ENCODE measurements at places on chromosomes 6 and 20.

DNA sequence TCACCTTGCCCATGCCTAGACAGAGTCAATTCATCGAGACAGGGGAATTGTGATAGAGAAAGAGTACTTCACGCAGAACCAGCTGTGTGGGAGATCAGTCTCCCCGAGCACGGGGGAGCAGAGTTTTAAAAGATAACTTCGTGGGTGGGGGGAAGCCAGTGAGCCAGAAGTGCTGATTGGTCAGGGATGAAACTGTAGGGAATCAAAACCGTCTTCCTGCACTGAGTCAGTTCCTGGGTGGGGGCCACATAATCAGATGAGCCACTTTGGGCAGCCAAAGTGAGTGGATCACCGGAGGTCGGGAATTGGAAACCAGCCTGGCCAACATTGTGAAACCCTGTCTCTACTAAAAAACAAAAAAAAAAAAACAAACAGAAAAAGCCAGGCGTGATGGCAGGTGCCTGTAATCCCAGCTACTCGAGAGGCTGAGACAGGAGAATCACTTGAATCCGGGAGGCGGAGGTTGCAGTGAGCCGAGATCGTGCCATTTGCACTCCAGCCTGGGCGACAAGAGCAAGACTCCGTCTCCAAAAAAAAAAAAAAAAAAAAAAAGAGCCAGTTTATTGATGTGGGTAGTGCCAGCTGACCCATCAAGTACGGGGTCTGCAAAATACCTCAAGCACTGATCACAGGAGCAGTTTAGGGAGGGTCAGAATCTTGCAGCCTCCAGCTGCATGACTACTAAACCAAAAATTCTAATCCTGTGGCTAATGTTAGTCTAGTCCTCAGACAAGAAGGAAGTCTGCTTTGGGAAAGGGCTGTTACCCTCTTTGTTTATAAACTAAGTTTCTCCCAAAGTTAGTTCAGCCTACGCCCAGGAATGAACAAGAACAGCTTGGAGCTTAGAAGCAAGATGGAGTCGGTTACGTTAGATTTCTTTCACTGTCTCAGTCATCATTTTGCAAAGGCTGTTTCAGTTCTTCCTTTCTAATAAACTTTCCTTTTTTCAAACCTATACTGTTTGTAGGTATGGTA is 3.9 kb upstream of the TRIM39 start:
- DNase-seq = no peak

GRCh38 chr6:80234908-80235307 is 128.4 kb downstream of the BCKDHB start:
- DNase-seq = no peak

GRCh38 chr20:35992713-35993335 is 24.4 kb downstream of the CNBD2 start:
- DNase-seq = no peak

DNA sequence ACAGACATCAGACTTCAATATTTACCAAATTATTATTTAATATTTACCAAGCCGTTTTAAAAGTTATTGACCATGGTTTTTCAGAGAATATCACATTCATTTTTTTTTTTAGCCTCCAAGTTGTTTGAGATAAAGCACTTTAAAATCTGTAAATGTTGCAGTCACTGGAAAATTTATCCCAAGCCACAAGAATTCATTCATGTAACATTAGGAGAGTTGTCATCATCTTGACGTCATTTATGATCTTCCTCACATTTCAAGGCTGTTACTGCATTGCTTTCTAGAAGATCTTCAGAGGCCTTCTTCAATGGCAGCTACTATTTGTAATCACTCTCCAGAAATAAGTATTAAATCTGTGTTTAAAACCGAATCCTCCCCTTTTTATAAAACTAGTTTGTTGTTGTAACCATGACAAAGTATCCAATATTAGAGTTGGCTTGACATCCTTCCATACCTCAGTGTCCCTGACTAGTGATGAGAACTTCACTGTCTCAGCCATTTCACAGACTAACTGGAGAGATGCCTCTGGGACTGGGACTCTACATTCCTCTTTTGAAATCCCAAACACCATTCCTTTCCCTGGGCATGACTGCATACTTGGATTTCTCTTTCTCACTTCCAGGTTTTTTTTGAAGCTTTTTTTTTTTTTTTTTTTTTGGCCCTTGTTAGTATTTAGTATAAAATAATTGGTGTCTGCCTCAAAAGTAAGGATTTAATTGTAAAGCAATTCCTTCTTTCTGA is 100.1 kb downstream of the ZFAND3 start:
- DNase-seq = no peak

GRCh38 chr6:89475634-89476033 is 42.7 kb downstream of the ANKRD6 start:
- no peak for DNase-seq

DNA sequence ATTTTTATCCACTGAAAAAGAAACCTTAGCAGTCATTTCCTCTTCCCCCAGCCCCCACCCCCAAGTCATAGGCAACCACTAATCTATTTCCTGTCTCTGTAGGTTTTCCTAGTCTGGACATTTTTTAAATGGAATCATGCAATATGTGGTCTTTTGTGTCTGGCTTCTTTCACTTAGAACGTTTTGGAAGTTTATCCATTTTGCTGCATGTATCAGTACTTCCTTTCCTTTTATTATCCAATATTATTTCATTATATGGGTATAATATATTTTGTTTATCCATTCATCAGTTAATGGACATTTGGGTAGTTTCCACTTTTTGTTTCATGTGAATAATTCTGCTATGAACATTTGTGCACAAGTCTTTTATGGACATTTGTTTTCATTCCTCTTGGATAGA is 99.3 kb upstream of the BMP5 start:
- no peak for DNase-seq

Data from H1 (cell line).